ENCODE measurements at places on chromosomes 7 and 10. TPM values are rescaled to one million over a fixed set of nuclear protein-coding genes. Genes with fewer than 3 reads are reported as not detected.

The AGR2 gene
- total RNA-seq = 66.3 TPM

The KIAA1549 gene
- total RNA-seq = 5.7 TPM

The PNLIPRP1 gene
- total RNA-seq = not detected

The FAM20C gene
- total RNA-seq = 58.8 TPM

The CPA5 gene
- total RNA-seq = not detected

The HNRNPH3 gene
- 95.3 TPM for total RNA-seq

The KIF20B gene
- 5.1 TPM for total RNA-seq

- DNase-seq = no peak
Observed at GRCh38 chr10:124255556-124255955, 162.2 kb upstream of the CHST15 start.

- DNase-seq = no peak
Observed at GRCh38 chr10:97831259-97831658, 18.4 kb upstream of the GOLGA7B start.

DNA sequence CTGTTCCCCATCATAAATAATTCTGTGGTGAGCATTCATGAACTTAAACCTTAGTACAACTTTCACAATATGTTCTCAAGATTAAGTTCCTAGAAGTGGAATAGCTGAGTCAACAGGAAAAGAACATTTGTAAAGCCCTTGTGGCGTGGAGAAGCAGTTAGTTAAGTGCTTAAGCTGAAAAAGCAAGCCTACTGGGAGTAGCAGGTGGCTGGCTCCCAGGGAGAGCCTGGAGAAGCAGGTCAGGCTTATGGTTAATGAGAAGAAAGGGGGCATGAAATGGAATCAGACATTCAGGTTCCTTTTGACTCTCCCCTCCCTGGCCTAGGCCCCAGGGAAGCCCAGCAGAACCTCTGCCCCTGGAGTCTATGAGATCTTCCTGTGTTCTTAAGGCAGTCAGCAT lies 35.3 kb downstream of the VSTM4 start:
- DNase-seq = peak; percentile 80

DNA sequence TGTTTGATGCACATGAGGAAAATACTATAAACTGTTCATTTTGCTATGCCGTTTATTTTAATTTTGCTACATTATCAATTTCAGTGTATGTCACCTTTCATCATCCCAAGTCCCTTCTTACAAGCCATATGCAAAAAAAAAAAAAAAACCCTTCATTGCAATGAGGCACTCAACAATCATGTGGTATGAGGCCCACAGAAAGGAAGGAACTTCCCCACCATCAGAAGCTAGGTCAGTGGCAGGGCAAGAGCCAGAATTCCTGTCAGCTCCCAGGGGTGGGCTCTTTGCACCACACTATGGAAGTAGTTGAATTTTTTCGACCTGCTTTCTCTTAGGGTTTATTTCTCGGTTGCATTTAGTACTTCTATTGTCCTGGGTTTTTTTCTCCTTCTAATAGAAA lies 75.4 kb downstream of the NOC3L start:
- DNase-seq = no peak

GRCh38 chr7:30575910-30576309 lies 18.8 kb upstream of the GARS1 start:
- DNase-seq = no peak

GRCh38 chr7:95205665-95206225 lies 118.6 kb downstream of the PON1 start:
- DNase-seq = no peak

DNA sequence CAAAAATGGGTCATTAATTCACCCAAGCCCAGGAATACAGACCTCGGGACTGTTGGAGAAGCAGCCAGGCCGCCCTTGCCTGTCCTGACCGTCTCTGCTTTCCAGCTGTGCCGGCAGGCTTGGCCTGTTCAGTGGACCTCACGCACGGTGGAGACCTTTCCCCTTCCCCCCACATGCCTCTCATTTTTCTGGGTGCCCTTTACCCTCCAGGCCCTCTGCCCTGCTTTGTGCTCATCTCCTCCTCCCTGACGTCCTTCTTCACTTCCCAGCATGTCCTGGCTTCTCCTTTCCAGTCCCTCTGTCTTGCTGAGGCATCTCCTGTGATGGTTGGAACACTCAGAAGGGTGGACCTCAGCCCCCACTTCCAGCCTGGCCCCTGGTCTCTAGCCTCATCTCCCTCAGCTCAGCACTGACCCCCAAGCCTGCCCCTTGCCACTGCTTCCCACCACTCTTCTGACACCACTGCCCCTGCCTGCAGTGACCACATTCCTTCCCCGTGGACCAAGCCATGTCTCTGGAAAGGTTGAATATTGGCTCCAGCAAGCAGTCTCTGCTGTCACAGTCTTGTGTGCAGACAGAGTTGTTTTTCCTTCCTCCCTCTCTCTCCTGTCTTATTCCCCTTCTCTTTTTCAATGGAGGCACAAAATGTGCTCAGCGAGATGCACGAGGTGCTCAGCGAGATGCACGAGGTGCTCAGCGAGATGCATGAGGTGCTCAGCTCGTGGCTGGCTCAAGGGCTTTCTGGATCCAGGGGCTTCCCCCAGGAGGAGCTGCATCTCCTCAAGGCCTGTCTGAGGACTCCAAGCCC lies 14.9 kb downstream of the BAG3 start:
- no peak for DNase-seq

GRCh38 chr7:128938544-128939074 lies 882 bp downstream of the IRF5 start:
- peak; percentile 83 for DNase-seq

- no peak for DNase-seq
Observed at GRCh38 chr10:32371101-32371500, 24.1 kb upstream of the EPC1 start.

DNA sequence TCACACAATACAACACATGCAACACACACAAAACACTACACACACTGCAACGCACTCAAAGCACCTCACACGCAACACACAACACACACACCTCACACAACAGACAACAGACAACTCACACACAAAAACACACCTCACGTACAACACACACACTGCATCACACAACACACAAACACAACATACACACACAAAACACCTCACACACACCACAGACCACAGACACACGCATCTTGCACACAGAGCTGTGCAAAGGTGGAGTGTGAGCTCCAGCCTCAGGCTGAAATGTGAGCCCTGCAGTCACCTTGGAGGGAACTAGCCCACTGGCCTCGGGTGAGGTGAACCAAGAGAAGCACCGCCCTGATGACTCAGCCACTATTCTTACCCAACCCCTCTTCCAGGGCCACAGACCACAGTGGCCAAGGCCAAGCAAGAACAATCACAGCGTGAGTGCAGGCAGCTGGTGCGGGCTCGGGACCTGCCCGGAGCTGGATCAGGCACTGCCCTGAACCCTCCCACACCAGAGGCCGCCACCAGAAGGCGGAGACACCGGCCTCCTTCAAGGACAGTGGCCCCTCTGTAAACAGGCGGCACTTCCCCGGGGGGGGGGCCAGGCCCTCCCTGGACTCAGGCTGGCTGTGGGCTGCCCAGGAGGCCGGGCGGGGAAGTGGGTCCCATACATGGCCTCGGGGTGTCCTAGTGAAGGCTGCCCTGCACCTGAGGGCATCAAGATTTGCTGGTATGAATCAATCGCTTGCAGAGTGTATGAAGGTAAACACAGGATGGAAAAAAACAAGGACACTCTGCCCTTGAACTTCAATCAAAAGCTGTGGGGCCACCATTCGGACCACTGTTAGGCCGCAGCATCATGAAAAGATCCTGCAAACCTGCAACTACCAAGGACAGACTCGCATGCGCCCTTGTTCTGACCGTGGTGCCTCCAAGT lies 106.7 kb downstream of the TNS3 start:
- DNase-seq = peak; percentile 95

DNA sequence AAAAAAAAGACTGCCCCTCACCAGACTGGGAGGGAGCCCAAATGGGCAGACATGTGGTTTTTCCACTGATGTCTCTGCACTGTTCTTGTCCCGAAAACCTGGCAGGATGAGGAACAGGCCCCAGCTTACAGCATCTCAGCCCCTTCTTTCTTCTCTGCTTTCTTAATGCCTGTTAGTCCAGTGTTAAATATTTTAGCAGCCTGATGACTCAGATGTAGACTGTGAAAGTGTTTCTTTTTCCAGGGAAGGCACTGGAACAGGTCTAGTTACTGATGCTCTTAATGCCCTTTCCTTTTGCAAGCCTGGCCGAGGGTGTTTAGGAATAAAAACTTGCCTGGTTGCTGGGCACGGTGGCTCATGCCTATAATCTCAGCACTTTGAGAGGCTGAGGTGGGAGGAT lies 107.7 kb downstream of the TACC2 start:
- no peak for DNase-seq

- DNase-seq = no peak
Observed at GRCh38 chr10:79928028-79928583, 20.8 kb downstream of the SFTPD start.

DNA sequence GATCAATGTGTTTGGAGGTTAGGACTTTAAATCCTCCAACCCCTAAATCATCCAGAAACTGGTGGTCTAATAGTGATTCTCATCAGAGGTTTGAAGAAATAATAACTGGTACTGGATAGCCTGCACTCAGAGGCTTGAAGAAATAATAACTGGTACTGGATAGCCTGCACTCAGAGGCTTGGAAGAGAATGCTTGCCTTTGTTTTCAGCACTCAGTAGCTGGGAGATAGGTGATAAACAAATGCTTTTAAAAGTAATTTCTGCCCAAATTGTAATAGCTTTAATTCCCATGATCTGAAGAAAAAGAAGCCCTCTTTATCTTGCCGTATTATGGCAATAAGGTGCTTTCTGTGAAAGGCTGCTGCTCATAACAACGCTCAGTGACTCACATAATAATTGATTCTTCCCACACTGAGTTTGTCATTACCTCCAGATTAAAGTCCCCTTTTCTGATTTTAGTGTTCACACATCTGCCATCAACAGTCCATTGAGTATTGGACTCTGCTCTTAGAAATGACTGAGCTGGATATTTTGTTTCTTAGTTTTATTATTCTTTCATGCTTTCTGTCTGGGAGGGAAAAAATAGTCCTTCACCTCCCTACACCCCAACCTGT lies 112.3 kb upstream of the PHYHIPL start:
- no peak for DNase-seq

- no peak for DNase-seq
Observed at GRCh38 chr7:68922850-68923249, 675.4 kb upstream of the AUTS2 start.

GRCh38 chr10:81019029-81019890 lies 481.6 kb downstream of the SH2D4B start:
- DNase-seq = no peak

GRCh38 chr10:84214046-84214572 lies 11.2 kb downstream of the LRIT2 start:
- no peak for DNase-seq

DNA sequence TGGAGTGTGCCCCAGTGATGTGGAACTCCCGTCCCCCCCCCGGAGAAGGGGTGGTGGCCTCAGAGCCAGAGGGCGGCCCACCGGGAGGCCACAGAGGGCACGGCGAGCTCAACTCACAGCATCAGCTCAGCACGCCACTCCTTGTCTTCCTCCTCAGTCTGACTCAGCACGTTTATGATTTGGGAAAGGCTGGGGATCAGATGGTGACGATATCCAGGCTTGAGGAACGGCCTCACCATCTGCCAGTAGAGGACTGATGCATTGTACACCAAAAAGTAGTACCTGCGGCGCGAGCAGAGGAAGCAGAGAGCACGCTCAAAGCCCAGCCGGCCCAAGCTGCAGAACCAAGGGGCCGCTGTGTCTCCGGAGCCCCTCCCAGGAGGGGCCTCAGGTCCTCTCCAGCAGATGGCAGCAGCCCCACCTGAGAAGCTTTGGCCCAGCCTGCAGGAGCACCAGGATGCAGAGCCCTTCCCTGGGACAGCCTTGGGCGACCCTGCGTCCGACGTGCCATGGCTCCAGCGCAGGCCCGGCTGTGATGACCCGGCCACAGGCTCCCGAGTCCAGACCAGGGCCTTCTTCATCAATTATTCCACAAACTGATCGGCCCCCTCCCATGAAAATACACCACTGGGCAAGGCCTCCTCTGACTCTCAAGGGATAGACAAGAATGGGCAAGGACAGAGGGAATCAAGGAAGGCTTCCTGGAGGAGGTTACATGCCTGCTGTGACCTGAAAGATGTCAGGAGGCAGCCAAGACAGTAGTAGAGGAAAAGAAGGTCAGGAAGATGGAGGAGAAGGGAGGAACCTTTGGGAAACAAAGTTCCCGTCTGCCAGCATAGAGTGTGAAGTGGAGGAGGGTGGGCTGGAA lies 3.7 kb downstream of the CFAP46 start:
- peak; percentile 50 for DNase-seq

DNA sequence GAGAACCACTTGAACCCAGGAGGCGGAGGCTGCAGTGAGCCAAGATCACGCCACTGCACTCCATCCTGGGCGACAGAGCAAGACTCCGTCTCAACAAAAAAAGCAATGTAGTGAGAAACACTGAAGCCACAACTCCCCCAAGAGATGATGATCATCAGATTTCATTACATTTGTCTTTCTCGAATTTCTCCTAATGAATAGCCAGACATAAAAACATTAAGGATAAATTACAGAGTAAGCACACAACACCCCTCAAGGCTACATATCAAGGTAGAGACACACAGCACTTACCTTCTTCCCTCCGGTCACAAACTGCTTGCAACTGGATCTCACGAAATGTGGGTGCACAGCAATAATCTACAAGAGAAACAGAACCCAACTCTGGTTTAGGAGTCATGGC lies 91.5 kb downstream of the VPS41 start:
- no peak for DNase-seq

DNA sequence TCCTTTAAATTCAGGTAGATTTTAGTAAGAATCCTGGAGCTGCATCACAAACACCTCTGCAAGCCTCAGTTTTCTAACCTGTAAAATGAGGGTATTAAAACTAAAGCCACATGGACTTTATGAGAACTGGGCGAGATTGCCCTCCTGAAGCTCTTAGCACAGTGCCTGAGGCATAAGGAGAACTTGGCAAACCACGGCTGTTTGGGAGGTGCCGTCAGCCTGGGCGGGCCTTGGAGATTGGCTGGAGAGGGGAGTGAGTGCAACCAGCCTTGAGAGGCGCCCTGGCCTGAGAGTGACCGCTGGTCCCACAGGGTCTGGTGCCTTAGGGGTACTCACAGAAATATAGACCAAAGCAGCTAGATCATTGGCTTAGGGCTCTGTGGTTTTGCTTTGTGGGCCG lies 5.4 kb upstream of the TNS3 start:
- peak; percentile 82 for DNase-seq

GRCh38 chr7:44292876-44293560 lies 32.4 kb downstream of the CAMK2B start:
- DNase-seq = peak; percentile 44

GRCh38 chr7:66591799-66592596 lies 36.7 kb upstream of the KCTD7 start:
- peak; percentile 97 for DNase-seq

- DNase-seq = no peak
Observed at GRCh38 chr10:17657103-17657500, 13.2 kb downstream of the STAM start.

GRCh38 chr10:110670335-110670734 lies 26.2 kb downstream of the RBM20 start:
- no peak for DNase-seq
